ENCODE measurements at places on chromosomes 3 and 15.

DNA sequence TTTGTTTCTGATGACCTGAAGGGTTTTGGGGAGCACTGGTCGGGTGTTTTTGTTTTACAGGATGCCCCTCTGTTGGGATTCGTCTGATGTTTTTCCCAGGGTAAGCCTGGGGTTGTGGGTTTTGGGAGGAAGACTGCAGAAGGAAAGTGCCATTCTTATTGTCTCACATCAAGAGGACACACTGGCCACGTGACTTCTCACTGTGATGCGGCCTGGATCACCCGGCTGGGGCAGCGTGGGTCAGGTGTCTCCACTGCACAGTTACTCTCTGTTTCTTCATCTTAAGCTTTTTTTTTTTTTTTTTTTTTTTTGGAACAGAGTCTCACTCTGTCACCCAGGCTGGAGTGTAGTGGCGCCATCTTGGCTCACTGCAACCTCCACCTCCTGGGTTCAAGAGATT is 120.5 kb downstream of the TMEM266 start:
- no peak for DNase-seq

DNA sequence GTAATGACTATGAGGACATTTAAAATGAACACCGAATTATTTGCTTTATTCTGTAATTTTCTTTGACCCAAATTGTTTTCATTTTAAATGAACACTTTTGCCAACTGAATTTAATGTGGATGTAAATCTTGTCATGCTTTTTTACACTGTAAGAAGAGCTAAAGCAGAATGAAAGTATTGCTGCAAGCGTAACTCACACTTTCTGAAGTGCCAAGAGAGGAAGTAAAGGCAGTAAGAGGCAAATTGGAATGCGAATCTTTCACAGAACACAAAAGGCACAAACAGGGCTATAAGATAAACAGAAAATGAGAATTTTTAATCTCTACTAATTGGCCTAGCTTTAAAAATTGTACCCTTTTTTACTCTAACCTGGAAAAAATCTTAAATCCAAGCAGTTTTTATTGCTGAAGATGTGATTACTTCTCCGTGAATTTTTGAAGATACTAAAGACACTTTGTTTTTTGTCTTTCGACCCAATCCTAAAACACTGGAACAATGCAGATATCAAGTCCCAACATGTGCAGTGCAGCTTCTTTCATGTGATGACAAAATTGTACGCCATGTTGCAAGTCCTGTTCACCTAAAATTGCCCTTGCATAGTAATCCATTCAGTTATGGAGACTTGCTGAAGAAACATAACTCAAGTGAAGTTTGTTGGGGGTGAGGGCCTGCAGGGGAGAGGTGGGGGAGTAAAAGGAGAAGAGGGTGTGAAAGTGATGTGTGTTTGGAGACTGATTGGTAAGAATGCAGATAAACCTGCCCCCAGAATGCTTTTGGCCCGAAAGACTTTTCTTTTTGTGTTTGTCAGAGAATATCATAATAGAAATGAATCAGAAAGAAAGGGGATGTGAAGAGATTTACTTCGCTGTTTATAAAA is 1.4 kb downstream of the ARID3B start:
- DNase-seq: no peak

DNA sequence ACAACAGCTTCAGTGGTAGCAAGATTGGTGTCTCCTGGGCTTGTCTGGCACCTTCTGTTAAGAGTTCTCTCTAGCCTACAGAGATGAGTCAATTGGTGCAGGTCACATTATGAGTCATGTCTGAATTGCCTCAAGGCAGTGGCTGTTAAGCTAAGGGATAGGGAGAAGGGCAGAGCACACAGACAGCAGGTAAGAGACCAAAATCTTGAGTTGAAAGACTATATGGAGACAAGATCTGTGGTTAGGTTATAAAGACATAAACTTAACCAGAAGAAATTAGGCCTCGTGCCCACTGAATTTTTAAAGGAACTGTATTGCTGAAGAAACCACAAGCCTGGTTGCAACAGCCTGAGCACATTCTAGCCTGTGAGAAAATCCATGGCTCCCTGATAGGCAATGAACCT is 19.2 kb upstream of the KPNA1 start:
- no peak for DNase-seq

GRCh38 chr3:184672335-184672734 is 39.5 kb downstream of the MAGEF1 start:
- DNase-seq: no peak

- no peak for DNase-seq
Observed at GRCh38 chr15:63948971-63949370, 97.3 kb downstream of the DAPK2 start.

GRCh38 chr3:125374501-125374995 is 577 bp downstream of the ZNF148 start:
- peak; percentile 74 for DNase-seq

DNA sequence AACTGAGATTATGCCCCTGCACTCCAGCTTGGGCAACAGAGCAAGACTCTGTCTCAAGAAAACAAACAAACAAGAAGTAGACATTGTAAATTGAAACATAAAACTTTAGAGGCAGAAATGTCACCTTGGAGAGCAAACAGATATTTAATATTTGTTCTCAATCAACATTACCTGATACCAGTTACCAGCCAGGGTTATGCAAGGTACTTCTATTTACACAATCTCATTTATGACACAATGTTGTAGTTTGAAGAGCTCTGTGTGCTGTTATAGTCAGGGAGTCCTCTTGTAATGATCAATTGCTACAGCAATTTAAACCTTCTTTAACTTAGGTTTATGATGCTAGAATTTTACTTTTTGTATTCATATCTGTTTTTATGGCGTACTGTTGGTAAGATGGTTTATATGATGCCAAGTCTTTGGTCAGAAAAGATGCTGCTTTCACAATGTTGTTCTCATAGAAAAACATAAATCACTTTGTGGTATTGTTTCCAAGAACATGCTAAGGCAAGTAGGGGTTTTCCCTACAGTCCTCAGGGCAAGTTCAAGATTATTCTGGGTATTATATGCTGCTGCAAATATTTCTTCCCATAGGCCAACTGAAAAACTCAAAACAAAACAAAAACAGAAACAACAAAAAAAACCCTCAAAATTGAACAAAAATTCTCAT is 173.5 kb downstream of the TNIK start:
- no peak for DNase-seq

- DNase-seq: no peak
Observed at GRCh38 chr15:80558631-80559319, 136.3 kb upstream of the ABHD17C start.

DNA sequence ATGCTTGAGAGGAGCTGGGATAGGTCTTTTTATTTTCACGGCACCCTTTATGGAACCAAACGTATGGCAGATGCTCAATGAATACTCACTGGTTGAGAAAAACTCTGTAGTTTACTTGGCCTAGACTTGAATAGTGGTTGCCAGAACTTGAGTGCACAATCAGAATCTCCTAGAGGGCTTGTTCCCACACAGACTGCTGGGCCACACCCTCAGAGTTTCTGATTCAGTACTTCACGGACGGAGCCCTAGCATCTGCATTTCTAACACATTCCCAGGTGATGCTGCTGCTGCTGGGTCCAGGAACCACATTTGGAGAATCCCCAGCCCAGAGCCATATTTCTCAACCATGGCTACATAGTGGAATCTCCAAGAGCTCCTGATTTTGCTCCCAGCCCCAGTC is 24.6 kb downstream of the CA12 start:
- no peak for DNase-seq

DNA sequence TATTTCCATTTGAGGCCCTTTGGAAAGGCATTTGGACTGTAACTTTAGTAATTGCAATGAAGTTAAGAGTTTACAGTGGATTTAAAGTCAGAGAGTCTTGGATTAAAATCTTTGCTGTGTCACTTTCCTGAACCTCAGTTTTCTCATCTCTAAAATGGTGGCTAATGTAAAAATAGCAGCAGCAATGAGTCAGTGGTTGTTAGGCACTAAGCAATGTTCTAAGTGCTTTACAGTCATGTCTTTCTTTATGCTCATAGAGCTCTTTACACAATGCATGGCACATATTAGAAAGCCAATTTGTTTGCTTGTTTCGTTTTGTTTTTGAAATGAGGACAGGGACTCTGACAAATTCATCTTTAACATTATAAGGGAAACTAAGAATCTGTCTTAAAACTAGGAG is 222.7 kb upstream of the DNAJC19 start:
- no peak for DNase-seq

- DNase-seq: no peak
Observed at GRCh38 chr15:56074481-56075265, 81.3 kb upstream of the NEDD4 start.

DNA sequence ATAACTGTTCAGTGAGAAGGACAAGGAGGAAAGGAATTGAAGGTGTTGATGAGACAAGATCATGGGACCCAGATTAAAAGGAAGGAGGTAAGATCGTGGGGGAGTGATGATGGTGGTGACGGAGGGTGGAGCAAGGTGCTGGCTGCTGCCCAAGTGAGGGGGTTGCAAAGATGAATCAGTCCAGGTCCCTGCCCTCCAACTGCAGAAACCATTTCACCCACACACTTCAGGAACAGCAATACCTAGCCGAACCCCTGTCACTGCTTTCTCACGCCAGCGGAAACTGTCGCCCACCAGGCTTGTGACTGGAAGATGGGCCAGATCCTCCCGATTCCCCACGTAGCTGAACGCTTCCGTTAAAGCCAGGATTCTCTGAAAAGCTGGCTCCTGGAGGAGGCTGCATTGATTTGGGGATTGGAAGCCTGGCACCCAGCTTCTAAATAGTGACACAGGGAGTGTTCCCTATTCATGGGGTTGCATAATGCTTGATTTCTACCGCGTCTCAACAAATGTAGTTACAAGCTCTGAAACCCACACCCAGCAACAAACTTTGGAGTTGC is 3.2 kb upstream of the LSG1 start:
- DNase-seq: no peak

All from retina (tissue), 1 donor.